ENCODE measurements at places on chromosomes 3 and 15.

DNA sequence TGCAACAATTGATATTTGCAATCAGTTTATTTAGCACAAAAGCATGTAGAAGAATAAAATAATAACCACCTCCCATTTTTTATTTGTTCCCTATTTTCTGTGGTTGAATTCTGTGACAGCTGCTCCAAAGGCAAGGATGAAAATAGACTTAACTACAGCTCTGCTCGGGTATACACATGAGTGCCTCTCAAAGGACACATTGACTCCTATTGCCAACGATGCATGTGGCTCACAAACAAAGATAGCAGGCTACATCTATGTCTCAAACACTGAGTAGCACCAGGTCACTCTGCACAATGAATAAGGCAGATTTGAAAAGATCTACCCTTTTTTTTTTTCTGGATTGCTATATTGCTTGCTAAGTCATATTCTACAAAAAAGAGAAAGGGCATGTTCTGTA is 612.9 kb downstream of the ROBO1 start:
- DNase-seq: no peak

DNA sequence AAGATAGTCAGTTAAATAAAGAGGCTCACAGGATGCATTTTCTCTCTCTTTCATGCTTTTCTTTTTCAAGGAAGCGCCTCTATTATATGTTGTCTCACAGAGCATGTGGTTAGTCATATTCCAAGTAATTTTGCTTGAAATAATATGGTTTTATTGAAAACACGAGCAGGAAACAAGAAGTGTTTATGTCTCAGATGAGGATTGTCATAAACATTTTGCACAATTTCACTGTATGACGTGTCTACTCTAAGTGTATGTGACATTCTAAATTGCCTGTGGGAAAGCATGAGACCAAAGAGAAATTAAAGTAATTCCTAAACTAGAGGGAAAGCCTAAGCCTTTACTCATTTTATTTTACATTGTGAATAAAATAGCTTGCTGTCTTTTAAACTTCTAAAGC is 818.6 kb downstream of the EPHA3 start:
- DNase-seq: no peak

DNA sequence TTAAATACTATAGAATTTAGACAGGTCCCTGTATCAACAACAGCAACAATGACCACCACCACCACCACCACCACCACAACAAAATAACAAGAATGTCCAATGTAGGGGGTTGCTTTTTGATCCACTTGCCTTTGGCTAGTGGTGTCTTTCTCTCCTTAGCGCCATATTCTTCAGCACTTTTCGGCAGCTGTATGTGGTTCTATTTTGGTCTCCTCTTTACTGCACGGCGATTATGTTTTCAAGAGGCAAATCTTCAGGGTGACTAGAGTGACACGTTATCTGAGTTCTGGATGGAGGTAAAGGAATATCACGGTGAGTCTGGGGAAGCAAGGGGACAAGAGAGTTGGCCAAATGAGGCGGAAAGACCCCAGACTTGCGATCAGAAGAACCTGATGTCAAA is 56.1 kb downstream of the ST6GAL1 start:
- no peak for DNase-seq

DNA sequence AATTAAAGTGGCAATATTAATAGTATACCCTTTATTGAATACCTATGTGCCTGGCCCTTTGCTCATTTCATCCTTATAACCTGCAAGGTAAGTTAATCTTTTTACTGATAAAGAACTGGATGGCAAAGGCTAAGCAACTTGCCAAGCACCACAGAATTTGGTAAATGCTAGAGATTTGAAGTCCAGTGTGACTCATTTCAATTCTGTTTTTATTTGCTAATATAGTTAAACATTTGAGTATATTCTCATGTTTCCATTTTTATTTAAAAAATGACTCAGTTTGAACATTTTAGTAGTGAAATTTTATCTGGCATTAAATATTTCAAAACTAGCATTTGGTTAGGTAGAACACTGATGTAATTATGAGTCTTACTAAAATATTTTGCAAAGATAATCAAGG is 11.3 kb downstream of the PFN2 start:
- DNase-seq: no peak

DNA sequence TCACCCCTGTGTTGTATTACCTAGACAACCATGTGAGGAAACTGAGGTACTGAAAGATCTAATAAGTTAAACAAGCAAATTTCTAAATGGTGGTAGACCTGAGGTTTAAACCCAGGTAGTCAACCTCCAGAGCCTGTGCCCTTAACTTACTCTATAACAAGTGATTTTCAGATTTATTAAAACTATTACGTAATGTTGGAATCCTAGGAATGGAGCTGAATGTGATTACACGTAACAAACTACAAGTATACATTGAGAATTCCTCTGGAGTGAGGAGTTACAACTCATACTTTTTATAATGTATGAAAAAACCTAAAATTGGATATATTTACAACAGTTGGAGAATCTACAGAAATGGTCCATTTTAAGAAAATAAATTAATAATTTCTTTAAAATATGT is 18.0 kb downstream of the FAM98B start:
- DNase-seq: no peak

DNA sequence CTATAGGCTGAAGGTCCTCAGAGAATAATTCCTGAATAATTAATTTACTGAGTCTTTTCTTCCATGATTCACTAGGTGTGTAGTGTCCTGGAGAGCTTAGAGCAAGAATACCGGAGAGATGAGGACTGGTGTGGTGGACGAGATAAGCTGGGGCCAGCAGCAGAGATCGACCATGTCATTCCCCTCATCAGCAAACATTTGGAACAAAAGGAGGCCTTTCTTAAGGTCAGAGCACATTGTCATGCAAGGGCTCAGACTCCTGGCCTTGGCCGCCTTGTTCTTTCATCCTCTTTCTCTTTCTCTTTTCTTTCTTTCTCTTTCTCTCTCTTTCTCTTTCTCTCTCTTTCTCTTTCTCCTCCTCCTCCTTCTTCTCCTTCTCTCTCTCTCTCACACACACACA is 291.4 kb upstream of the UMPS start:
- no peak for DNase-seq

DNA sequence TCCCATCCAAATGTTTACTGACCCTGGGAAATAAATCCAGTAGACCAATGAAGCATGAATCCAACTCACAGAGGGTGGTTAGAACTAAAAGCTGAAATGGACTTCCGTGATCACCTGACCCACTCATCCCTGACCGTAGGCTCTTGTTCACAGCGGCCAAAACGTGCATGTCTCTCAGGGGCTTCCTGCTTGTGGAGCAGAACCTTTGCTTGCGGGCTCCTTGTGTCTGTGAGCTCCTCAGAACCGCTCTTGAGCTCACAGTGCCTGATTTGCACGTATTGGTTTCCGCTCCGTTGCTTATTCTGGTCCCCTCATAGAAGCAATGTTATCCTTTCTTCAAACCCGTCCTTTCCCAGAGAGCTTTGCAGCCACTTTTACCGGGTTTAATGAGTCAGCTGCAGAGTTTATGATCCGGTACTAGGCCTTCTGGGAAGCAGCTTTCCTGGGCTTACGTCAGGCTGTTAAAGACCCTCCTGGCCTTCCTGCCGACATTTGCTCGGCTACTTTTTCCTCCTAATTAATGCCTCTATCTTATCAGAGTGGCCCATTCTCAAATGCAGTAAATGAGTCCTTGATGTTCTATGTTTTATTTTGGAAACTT is 35.4 kb downstream of the LIPC start:
- DNase-seq: no peak

DNA sequence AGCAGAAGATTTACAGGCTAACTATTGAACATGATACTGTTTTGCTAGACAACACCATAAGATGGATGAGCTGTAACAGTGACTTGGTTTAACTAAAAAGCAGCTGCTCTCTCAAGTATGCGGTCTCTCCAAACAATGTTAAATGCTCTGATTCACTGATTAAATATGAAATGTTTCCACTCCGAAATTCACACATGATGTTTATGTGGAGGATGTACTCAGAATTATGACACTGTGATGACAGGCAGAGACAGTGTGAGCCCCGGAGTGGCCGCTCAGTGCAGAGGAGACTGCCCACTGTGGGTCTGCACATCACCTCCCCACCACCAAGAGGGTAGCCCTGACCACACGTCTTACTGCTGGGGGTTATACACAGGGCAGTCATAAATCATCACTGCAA is 83.9 kb upstream of the MEX3B start:
- no peak for DNase-seq

GRCh38 chr15:25690673-25691543 is 172.2 kb downstream of the ATP10A start:
- no peak for DNase-seq

- DNase-seq: no peak
Measured at GRCh38 chr3:112175037-112175436, 42.0 kb upstream of the GCSAM start.

GRCh38 chr3:48271763-48272498 is 31.0 kb downstream of the ZNF589 start:
- DNase-seq: peak; percentile 31

DNA sequence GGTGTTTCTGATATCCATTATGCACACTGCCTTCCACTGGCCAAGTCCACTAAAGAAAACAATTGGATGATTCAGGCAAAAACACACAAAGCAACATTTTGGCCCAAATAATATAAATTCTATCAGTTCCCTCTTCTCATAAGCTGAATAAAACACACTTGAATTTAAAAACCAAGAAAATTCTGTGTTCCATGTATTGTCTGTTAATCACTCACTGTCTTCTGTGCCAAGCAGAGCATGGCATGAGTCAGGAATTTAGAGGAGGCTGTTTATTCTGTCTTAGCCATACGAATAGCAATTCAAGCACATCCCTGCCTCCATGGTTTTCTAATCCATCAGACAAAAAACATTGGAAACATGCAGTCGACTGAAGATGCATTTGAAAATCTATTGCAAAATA is 215.6 kb upstream of the UMPS start:
- DNase-seq: no peak

Measured in mesendoderm (in vitro differentiated cells).